Naive B cell (primary cell): ENCODE measurements at places on chromosomes 11 and 22.

GRCh38 chr22:47444746-47445065 lies 682.3 kb downstream of the TBC1D22A start:
- DNase-seq = no peak

GRCh38 chr22:30373331-30374325 lies 13.6 kb downstream of the RNF215 start:
- DNase-seq = no peak

- DNase-seq = no peak
Observed at GRCh38 chr11:60763692-60764369, 7.2 kb downstream of the MS4A15 start.

DNA sequence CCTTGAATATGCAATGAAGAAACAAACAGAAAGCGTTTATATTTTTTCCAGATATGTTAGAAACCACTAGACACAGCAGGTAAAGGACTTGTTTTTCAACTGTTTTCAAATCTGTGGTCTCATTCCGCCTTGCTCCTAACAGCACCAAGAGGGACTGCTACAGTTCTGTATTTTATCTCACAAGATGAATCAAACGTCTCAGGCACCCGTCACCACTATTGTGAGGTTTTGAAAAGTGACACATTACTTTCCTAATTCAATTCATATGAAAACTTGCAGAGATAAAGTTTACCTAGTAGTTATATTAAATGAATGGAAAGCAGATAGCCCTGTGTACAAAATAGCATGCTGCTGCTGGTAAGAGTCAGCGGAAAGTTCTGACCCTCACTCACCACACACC lies 386.3 kb downstream of the ETS1 start:
- no peak for DNase-seq

- DNase-seq = no peak
Observed at GRCh38 chr11:12606597-12606996, 67.6 kb upstream of the TEAD1 start.

GRCh38 chr11:127795326-127795725 lies 792.0 kb downstream of the ETS1 start:
- DNase-seq = no peak

DNA sequence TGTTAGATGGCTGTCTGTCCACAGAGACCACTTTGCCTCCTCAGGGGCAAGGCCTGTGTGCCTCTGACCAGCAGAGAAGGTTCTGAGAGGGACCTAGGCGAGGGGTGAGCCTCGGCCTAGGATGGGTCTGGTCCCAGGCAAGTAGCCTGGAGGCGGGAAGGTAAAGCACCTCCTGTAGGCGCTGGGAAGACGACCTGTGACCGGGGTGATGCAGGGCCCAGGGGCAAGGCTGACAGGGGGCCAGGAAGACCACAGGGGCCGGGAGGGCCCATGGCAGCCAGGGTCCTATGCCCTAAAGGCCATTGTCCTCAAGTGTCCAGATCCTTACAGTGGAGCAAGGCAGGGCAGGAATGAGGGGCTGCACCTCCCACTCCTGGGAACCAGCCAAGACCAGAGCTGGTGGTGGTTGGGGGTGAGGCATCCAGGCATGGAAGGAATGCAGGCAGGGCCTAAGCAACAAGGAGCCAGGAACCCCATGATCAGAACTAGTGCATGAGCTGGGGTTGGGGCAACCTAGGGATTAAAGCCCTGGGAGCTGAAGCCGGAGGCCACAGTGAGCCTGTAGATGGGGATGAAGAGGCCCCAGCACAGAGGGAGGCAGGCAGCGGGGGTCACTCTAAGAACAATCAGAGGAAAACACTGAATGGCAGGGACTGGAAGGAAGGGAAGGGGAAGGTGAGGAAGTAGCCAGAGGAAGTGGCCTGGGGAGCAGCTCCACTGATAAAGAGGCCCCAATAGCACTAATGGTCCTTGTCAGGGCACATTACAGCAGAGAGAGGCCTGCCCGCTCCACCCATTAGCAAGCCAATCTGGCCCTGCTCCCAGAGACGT lies 32.9 kb upstream of the KLHL35 start:
- DNase-seq = no peak

DNA sequence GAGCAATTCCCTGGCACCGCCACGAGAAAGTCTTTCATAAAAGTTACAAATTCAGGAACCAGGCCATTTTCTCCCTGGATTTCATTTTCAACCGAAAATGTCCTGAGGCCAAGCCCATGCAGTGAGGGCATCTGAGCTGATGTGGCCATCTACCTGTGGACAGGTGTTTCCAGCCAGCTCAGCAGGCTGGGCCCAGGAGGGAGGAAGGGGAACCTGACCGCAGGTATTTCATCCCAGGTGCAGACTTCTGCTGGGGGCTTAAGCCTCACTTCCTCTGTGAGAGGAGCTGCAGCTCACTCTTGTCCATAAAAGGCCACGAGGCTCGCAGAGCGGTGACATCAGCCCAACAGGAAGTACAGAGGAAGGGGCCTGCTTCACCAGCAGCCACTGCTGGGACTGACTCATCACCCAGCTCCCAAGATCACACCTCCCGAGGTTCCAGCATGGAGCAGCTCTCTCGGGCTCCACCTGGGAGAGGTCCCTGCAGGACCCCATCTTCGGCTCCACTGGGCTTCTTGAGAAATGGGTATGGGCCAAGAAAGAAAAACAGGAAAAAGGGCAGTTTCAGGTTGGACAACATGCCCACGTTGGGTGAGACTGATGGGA lies 56.4 kb downstream of the MYH9 start:
- DNase-seq = peak; percentile 78

DNA sequence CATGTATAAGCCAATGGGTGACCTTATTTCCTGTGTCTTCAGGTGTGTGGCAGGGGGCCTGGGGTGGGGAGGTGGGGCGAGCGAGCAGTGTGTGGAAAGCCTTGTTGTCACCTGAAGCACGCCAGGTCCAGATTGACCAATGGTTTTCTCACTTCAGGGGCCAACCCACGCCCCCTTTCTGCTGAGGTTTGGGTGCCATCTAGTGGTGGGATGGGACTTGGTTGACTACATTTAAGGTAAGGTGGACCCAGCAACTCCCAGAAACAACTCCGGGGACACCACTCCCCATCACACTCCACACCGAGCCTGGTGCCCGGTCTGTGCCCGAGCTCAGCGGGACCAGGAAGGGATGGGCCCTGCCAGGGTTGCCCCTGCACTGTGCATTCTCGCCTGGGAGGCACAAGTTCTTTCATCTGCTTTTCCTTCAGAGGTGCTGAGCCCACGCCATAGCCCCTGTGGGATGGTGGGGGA lies 40.0 kb downstream of the TPCN2 start:
- peak; percentile 61 for DNase-seq

GRCh38 chr11:7596975-7597391 lies 76.3 kb downstream of the CYB5R2 start:
- DNase-seq = no peak

DNA sequence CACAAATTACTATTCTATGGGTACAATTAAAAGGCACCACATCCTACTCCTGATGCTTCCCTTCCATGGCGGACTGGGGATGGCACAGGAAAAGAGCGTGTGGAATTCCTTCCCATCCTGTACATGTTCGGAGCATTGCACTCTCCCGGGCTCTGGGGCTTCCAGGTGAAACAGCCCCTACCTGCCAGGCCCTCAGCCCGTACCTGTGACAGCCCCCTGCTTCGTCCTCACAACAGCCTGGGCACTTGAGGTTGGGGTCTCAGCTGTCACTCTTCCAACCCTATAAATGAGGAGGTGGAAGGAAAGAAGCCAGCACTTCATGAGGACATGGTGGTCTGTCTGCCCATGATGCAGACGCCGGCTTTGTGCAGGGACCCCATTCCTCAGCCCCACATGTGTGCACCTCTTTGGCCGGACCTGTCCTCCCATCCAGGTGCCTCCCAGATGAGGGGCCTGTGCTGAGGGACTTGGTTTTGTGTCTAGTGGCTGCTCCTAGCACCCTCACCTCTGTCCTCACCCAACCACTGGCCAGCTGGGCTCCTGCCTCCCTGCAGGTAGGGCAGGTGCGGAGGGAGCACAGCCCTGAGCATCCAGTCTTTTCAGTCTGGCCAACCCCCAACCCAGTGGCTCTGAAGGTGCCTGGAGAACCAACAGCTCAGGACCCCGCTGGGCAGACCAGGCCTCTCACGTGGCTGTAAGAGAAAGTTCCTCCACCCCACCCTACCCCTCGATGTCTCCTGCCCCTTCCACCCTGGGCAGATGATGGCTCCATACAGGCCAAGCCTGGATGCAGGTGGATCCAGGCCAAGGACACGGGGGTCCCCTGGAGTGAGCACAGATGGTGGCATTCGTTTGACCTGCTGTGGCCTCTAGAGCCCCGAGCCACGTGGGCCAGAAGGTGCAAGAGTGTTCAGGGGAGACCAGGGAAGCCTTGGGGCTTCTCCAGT lies 23.4 kb upstream of the WNT7B start:
- DNase-seq = no peak

- DNase-seq = peak; percentile 44
Observed at GRCh38 chr22:19756288-19757128, 4.1 kb upstream of the TBX1 start.

- no peak for DNase-seq
Observed at GRCh38 chr11:128476729-128477128, 110.6 kb downstream of the ETS1 start.

DNA sequence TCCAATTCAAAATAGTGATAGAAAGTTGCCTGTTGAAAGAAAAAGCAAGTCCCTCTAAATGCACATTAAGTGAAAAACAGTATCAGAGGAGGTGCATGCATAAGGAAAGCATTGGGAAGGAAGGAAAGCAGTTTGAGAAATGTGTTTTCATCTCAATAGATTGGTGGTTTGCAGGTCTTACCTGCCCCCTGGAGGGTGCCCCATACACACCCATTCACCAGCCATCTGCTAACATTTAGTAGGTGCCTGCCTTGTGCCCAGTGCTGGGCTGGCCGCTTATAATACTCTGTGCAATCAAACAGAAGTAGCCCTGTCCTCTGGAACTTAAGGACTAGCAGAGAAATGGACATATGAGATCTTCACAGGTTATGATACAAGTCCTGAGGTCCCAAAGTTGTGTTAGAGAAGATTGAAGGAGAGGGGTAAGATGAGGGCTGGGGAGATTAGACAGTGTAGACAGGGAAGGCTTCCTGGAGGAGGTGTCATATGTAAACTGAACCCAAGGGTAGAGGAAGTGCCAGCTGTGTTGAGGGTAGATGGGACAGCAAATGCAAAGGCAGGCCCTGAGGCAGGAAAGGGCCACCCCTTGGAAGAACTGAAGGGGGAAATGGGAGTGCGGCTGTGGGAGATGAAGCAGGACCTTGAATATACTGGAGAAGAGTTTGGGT lies 184.2 kb downstream of the MN1 start:
- DNase-seq = no peak

DNA sequence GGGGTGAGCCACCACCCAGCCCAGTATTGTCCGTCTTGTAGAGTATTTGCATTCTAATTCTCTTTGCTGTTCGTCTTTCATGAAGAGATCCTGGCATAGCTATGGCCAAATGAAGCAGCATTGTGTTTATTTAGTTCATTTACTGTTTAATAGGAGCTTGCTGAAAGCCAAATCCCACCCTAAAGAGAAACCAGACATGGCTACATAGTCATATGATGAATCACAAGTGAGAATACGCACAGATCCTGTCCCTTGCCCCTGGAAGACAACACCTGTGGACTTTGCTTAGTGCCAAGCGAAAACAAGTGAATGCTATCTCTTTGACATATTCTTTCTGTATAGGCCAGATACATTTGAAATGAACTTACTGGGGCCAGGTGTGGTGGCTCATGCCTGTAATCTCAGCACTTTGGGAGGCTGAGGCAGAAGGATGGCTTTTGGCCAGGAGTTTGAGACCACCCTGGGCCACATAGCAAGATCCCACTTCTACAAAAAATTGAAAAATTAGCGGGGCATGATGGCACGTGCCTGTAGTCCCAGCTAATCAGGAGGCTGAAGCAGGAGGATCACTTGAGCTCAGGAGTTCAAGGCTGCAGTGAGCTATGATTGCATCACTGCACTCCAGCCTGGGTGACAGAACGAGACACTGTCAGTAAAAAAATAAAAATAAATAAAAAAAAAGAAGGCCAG lies 5.1 kb upstream of the ARFGAP3 start:
- DNase-seq = no peak

- DNase-seq = no peak
Observed at GRCh38 chr11:131248588-131248987, 121.8 kb upstream of the NTM start.

DNA sequence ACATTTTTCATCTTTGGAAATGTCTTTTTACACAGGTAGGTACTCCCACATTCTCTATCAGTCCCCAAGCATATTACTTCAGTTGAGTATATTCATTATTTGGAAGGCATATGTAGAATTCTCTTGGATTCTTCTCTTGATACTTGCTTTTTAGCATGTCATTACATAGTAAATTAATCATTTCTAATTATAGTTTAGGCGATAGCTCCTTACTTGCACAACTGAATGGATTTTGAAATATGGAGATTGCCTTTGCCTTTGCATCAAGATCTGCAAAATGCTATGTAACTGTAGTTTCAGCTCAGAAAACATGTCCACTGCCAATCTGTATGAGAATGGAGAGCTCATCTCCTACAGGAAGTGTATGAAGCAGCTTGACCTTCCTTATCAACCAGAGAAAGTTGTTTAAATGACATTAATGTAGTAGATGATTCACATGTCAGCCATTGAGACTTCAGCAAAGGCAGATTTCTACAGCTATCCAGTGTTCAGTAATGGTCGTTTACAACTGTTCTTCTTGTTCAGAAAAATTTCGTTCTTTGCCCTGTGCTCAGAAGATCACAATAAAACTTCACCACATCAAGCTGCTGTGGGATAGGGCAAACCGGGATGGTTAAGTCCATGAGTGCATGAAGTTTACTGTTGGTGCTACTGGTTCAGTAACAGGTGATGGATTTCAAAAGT lies 61.6 kb downstream of the PPP6R3 start:
- DNase-seq = no peak

GRCh38 chr11:85795712-85796487 lies 15.0 kb downstream of the SYTL2 start:
- no peak for DNase-seq

GRCh38 chr11:131629925-131630540 lies 259.6 kb downstream of the NTM start:
- DNase-seq = no peak
